ENCODE measurements at places on chromosomes 16 and 17.

- DNase-seq: no peak
Observed at GRCh38 chr16:19316846-19317245, 31.3 kb downstream of the CLEC19A start.

- no peak for DNase-seq
Observed at GRCh38 chr16:17972460-17972943, 364.0 kb downstream of the NPIPA8 start.

- DNase-seq: no peak
Observed at GRCh38 chr17:29615048-29615385, 7.7 kb downstream of the CORO6 start.

DNA sequence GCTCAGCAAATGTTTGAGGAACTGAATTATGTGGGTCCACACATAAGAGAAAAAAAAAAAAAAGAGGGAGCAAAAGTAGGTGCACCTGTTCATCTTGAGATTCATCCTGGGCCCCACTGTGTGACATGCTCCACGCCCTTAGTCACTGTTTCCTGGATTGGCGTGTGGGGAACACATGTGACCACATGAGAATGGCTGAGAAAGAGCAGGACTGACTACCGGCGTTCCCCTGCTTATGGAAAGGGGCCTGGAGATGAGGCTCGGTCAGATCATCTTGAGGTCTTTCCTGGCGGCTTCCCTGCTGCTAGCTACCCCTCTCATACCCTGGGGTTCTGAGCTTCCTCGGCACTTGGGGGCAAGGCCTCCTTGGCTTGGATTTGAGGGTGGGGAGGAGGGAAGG lies 3.9 kb downstream of the DEXI start:
- DNase-seq: no peak

DNA sequence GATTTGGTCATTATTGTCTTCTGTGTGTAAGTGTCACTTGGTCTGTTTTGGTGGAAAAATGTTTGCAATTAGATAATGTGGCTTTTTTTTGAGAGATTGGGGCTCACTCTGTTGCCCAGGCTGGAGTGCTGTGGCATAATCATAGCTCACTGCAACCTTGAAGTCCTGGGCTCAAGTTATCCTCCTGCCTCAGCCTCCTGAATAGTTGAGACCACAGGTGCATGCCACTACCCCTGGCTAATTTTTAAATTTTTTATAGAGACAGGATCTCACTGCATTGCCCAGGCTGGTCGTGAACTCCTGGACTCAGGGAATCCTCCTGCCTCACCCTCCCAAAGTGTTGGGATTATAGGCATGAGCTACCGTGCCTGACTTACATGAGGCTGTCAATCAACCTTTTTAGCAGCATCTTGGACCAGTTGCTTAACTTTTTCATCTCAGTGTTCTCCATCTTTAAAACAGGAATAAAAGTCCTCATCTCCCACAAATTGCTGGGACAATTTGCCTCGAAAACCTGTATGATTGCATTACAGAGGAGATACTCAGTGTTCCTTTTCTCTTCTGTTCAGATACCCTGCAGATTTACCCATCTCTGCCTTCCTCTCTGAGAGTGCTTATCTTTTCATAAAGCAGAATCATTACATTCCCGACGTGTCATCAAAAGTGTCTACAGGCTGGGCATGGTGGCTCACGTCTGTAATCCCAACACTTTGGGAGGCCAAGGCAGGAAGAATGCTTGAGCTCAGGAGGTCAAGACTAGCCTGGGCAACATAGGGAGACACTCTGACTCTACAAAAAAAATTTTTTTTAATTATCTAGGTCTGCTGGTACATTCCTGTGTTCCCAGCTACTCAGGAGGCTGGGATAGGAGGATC lies 19.1 kb downstream of the ACSF2 start:
- DNase-seq: no peak

- DNase-seq: no peak
Observed at GRCh38 chr16:82824408-82824807, 197.6 kb downstream of the CDH13 start.

DNA sequence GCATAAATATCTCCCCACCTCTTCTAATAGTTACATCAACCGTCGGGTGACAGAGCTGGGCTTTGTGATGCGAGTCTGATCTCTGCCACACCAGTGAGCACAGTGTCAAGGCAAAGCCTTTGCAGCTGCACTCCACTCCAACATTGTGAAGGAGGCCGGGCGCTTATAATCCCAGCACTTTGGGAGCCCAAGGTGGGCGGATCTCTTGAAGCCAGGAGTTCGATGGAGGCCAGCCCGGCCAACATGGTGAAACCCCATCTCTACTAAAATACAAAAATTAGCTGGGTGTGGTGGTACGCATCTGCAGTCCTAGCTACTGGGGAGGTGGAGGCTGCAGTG lies 18.9 kb downstream of the CYB5D2 start:
- DNase-seq: no peak

DNA sequence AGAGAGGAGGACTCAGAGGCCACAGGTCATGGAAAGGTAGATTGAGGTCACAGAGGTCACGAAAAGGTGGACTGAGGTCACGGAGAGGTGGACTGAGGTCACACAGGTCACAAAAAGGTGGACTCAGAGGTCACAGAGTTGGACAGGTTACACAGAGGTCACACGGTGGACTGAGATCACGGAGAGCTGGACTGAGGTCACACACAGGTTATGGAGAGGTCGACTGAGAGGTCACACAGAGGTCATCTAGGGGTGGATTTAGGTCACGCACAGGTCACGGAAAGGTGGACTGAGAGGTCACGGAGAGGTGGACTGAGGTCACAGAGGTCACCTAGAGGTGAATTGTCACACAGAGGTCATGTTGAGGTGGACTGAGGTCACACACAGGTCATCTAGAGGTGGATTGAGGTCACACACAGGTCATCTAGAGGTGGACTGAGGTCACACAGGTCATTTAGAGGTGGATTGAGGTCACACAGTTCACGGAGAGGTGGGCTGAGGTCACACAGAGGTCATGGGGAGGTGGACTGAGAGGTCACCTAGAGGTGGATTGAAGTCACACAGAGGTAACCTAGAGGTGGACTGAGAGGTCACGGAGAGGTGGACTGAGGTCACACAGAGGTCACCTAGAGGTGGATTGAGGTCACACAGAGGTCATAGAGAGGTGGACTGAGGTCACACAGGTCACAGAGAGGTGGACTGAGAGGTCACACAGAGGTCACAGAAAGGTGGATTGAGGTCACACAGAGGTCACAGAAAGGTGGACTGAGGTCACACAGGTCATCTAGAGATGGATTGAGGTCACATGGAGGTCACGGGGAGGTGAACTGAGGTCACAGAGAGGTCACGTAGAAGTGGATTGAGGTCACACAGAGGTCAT lies 26.7 kb upstream of the JPT2 start:
- no peak for DNase-seq

- DNase-seq: no peak
Observed at GRCh38 chr17:11608396-11608795, 10.1 kb downstream of the DNAH9 start.

- no peak for DNase-seq
Observed at GRCh38 chr16:3101018-3101840, 2.1 kb upstream of the ZSCAN10 start.

DNA sequence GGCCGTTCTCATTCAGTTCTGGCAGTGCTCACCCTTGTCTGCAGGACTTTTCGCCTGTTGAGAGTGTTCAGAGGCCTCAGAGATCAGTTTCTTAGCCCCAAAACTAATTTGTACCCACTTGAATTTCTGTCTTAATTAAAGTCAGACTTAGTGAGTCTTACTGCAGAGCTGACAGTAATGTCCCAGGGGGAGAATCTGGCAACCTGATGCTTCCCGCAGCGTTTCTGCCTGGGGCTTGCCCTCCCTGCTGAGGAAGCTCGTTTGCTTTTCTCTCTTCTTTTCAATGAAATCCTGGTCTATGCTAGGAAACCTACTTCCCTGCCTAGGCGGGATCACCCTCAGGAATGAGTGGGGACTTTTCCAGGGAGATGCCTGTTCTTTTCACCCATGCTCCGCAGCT lies 25.3 kb downstream of the DBNDD1 start:
- DNase-seq: no peak

DNA sequence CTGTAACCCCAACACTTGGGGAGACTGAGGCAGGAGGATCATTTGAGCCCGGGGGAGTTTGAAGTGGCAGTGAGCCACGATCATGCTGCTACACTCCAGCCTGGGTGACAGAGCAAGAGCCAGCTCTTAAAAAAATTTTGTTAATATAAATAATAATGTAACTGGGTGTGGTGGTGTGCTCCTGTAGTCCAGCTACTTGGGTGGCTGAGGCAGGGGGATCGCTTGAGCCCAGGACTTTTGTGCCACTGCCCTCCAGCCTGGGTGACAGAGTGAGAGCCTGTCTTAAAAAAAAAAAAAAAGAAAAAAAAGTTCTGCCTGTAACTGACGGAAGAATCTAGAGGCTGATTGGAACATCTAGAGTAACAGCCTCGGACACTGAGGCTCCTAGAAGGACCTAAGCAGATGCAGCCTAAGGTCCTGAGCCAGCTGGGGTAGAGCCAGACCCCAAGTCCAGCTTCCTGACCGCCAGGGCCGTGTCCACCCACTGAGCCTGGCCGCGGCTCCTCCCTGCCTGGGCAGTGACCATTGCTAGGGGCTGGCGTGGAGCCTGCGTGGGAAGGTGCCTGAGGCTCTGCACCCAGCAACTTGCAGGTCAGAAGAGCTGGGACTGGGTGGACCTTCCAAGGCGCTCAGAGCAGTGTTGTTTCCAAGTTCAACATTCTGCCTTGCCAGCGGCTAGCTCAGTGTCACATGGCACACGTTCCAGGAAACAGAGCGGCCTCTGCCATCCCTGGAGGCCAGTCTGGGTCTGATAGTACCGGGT lies 209.4 kb upstream of the CIBAR2 start:
- DNase-seq: peak; percentile 46

- DNase-seq: no peak
Observed at GRCh38 chr16:53071748-53072301, 17.0 kb downstream of the CHD9 start.

GRCh38 chr17:68584581-68585303 lies 16.4 kb downstream of the FAM20A start:
- no peak for DNase-seq

- DNase-seq: no peak
Observed at GRCh38 chr17:2259769-2260536, 43.6 kb downstream of the SMG6 start.

- DNase-seq: no peak
Observed at GRCh38 chr17:80691784-80692183, 147.1 kb downstream of the RPTOR start.

- DNase-seq: no peak
Observed at GRCh38 chr17:49969134-49969759, at the start of gene DLX4. Gene DLX4, plus strand, starts transcription at chr17:49969190. Its CDS starts 279 bp downstream, at chr17:49969469.

- DNase-seq: no peak
Observed at GRCh38 chr17:62572888-62573401, 54.5 kb upstream of the MRC2 start.

DNA sequence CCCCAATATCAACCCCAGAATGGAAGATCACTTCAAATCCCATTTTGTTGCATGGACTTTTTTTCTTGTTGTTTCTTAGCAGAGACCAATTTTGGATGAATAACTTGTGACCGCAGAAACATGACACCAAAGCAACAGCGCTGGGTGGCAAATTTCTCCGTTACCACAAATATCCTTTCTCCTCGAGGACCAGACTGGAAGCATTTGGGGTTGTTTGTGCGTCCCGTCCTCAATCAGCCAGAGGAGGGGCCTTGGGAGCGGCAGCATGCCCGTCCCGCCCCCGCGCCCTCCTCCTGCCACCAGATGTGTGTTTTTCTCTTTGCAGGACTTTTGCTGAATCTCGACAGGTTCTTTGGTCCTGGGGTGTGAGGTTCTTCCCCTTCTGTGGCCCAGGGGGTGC lies 282.5 kb upstream of the FOXF1 start:
- no peak for DNase-seq

DNA sequence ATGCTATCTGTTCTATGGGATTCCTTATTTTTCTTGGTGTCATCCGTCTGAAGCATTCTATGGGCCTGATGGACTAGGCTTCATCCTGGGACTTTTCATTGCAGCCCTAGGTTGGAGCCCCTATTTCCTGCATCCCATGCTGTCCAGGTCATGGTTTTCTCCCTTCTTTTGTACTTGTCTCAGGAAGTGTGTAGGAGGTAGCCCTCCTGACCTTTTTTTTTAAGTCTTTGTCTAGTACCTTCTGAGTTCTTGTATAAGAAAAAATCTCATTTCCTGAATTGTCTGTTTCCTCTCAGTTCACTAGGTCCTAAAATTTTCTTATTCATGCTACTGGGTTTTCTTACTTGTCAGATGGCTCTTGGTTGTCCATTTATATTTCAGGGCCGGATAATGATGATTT lies 6.0 kb downstream of the NDEL1 start:
- no peak for DNase-seq

DNA sequence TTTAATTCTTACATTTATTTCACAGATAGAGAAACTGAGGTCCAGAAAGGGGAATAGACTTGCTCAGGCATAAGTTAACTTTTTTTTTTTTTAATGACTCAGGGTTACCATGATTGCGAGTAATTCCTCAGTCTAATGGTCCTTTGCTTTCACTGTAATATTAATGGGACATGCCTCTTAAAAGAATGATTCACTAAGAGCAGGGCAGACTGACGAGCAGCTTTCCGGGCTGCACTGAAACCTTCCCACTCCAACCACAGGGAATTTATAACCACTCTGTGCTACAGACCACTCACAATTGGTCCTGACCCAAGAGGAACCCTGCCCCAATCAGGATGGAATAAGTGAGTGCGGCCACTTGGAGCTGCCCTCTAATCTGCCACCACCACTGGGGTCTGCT lies 5.7 kb downstream of the HOXB2 start:
- no peak for DNase-seq

DNA sequence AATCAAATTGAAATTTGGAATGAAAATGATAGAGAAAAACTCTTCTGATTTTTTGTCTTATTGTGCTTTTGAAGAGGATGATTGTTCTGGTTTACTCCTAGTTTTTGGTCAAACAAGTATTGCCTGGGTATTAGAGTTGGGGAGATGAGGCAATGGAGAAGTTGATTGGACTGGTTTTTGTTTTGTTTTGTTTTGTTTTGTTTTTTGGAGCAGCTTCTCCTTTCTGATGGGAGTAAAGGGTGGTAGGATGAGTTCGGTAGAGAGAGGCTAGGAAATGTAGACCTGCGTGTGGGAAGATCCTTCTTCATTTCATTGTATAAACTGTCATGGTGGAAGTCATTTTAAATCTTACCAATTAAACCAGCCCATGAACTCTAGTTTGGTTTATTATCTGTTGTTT lies 17.7 kb downstream of the ATP6V0A1 start:
- no peak for DNase-seq

DNA sequence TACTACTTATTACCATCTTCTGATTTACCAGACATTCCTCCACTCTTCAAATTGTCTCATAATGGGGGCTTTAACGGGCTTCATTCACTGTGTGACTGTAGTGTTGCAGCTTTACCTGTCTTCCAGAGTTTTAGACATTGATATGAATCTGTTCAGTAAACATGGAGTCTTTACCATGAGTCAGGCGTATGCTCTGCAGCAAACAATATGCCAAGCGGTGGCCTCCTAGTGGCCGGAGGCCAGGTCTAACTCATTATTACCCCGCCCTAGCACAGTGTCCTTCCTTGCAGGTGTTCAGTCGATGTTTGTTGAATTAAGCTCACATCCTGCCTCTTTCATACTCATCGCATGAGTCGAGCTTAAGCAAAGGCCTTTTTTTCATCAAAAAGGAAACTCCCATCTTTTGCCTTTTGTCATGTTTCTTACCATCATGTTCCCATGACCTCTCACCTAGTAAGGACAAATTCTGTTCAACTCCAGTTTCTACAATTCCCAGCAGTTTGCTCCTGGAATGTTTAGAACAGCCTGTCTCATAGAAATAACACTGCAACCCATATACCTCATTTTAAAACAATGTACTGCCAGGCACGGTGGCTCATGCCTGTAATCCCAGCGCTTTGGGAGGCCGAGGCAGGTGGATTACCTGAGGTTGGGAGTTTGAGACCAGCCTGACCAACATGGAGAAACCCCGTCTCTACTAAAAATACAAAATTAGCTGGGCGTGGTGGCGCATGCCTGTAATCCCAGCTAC lies 39.4 kb downstream of the TUBD1 start:
- no peak for DNase-seq

GRCh38 chr17:39238311-39238972 lies 12.7 kb upstream of the STAC2 start:
- DNase-seq: no peak
